ENCODE measurements at places on chromosomes 12 and 14.
A peak's percentile ranks its signal among the peaks of the same experiment; 100 is the strongest.

- DNase-seq: no peak
Measured at GRCh38 chr12:38328306-38328895, 11.8 kb downstream of the ALG10B start.

DNA sequence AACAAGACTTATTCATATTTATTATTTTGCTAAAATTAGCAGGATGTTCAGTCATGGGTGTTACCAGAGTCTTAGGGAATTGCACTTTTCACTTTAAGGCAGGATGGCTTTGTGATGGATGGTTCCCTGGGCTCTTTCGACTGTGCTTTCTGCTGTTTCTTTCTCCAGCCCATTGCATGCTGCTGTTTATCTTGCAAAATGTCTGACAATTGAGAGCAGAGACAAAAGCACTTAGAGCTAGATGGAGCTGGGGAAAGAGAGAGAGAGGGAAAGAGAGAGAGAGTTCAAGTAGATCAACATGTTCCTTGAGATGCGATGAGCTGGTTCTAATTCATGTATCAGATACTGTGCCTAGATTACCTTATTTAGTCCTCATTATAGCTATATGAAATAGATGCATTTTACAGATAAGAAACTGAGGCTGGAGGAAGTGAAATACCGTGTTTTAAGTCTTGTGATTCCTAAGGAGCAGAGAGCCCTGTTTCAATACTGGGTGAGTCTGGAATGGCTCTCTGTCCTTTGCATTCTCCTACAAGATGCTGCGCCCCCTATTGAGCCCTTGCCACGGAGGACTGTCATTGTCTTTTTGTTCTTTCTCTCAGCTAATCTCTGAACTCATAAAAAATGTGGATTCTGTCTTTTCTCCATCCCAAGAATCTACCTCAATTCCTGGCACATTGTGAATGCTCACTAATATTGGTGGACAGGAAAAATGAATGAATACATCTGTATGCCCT, 227.9 kb downstream of the ALG10B start:
- no peak for DNase-seq

- DNase-seq: no peak
Measured at GRCh38 chr12:47238669-47239114, 158.9 kb upstream of the AMIGO2 start.

- no peak for DNase-seq
Measured at GRCh38 chr14:58963873-58964597, 224.4 kb upstream of the DAAM1 start.

- no peak for DNase-seq
Measured at GRCh38 chr14:101788016-101788635, 26.6 kb downstream of the PPP2R5C start.

- no peak for DNase-seq
Measured at GRCh38 chr12:96294831-96295230, 100.7 kb downstream of the ELK3 start.

DNA sequence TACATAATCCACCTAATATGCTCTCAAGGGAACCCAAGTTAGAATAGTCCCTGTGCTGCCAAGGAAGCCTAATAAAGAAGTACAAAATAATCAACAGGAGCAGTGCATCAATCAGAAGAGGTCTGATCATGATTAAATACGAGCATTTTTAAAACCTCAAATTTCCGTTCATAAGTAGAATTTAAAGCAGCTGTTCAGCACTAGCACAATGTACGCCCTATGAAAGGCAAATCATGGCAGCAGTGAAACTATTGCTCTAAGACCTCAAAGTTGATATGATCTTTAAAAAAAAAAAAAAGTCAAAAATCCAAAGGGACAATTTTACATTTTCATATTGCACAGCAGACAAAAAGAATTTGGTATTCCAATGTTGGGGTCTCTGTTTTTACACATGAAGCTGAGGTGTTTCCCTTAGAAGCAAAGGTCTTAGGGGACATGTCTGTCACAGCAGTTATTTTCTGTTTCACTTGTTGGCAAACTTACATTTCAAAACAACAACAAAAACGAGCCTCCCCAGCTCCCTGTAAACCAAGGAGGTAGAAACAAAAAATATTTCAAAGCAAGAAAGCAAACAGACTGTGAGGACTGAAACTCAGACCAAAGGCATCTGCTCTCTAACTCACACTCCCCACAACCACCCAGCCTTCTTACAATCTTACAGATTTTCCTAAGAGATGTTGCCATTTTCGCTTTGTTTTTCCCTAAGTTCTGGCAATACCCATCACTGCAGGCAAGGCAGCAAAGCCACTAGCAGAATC, 28.2 kb downstream of the SOX5 start:
- DNase-seq: no peak

DNA sequence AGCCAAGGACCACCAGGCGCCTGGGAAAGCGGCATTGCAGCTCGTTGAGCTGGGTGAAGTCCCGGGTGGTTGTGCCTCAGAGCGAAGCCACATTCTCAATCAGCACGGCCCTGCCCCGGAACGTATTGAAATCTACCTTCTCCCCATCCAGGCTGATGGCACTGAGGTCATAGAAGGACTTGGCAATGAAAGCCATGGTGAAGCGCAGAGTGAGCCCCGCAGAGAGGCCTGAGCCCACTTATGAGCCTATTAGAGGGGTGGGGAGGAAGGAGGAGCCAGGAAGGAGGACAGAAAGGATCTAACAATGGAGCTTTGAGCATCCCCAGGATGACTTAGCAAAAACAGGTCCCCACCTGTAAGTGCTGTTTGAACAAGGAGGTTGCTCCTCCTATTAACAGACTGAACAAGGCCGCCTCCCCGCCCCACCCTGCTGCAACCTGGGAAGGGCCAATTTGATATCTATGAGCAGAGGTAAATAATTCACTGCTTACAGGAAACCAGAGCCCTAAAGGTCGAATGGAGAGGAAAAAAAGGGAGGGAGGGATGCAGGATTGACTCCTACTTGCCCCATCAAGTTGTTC, at the start of gene GPX2:
Gene GPX2 (minus strand): TSS at position 215 of the 581 bp plus-strand sequence. CDS start 19 bp downstream, at position 196.
- no peak for DNase-seq

- no peak for DNase-seq
Measured at GRCh38 chr14:95346820-95347219, 27.1 kb upstream of the CLMN start.

DNA sequence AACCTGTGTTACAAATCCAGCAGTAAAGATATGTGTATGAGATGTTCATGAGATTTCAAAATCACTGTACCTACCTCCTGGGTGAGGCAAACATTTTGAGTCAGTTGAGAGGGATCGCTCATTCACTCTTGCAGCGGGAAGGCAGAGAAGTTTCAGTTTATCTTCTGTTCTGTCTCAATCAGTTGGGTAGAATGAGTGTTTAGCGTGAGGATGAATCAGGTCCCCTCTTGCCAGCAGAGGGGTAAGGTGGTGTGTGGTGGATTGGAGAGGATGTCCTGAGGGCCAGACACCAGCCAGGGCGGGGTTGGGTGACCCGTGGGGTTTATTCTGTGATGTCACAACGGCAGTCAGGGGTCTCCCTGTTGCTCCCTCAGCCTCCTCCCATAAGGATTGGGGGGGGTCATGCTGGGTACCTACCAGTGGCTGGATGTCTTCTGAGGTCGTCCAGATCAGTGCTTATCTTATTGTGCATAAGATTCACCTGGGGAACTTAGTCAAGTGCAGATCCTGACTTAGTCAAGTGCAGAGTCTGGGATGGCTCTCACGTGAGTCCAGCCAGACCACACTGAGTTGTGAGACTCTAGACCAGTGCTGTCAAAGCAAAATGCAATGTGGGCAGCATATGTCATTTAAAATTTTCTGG, at the start of gene GSG1:
Gene GSG1 (minus strand): TSS at position 277 of the 643 bp plus-strand sequence. CDS start 155 bp downstream, at position 122.
- no peak for DNase-seq

- DNase-seq: peak; percentile 58
Measured at GRCh38 chr14:24605435-24606190, 3.9 kb downstream of the GZMH start.

- no peak for DNase-seq
Measured at GRCh38 chr12:125071456-125071855, 6.2 kb downstream of the AACS start.

- no peak for DNase-seq
Measured at GRCh38 chr14:84622357-84622756, 907.6 kb upstream of the FLRT2 start.

DNA sequence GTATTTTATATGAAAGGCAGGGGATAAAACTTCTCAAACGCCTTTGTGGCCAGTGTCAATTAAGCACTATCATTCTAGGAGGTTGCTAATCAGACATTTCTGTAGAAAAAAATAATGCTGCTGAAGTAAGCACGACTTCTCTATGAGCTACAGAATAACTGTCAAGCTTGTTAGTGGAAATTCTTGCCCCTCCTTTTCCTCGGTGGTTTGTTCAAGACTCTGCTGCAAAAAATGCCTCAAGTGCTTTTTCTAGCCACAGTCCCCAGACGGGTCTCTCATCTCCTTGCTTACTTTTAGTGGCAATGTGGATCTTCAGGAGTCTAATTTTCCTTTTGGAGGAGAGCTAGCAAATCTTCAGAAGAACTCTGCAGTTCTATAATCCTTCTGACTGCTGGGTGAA, 452.0 kb downstream of the FUT8 start:
- DNase-seq: no peak

- DNase-seq: no peak
Measured at GRCh38 chr14:102530828-102531478, 21.4 kb upstream of the ANKRD9 start.

DNA sequence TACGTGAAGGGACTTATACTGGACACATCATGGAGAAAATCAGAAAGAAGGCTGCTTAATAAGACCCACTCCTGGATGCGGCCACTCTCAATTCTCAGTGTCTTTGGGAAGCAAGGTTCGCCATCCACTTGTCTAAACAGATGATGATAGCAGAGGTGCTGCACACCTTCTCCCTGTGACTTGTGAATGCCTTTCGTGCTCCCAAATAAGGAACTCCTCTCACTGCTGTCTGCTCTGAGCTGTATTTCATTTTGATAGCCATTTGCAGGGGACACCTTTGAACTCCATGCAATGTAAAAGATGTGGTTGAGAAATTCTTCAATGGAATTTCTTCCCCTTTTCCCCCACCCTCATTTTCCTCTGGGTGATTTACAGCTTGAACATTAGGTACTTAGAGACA, 11.6 kb downstream of the RMST start:
- DNase-seq: no peak

DNA sequence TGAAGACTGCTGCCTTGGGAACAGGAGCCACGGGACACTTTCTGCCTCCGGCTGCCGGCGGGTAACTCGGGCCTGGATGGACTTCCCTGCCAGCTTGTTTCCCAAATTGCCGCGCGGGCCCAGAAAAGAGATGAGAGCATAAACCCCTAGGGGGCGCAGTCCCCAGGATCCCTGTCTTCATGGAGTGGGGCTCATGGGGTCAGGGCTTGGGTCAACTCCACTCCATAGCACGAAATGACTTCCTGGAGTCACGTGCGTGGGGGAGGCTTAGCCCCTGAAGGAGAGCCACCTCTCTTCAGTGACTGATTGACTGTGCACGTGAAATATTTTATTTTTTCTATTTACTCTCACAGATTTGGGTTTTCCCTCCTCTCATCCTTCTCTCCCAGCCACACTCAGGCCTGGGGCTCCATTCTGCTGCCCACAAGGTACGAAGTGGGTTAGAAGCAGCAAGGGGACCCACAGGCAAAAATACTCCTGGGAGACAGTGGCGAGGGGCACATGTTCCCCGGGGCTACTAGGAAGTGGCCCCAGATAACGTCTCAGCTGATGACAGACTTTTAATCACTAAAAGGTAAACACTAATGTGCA, 10.0 kb downstream of the PGF start:
- DNase-seq: no peak

GRCh38 chr12:42582050-42582449, 7.5 kb downstream of the PRICKLE1 start:
- DNase-seq: no peak

DNA sequence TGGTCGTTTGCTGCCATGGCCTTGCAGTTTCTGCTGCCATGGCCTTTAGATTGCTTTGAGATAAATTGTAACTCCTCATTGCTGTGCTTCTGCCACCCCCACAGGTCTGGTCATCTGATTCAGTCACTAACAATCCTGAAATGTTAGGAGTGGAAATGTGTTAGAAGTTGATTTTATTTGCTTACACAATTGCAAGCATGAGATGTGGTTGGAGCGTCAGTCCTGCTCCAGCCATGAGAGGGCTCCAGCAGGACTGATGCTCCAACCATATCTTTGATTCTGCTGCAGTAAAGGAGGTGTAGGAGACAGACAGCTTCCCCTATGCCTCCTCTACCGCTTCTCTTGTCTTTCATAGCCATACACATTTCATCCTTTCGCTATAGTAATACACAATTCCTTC, 226.8 kb upstream of the RGS6 start:
- no peak for DNase-seq

DNA sequence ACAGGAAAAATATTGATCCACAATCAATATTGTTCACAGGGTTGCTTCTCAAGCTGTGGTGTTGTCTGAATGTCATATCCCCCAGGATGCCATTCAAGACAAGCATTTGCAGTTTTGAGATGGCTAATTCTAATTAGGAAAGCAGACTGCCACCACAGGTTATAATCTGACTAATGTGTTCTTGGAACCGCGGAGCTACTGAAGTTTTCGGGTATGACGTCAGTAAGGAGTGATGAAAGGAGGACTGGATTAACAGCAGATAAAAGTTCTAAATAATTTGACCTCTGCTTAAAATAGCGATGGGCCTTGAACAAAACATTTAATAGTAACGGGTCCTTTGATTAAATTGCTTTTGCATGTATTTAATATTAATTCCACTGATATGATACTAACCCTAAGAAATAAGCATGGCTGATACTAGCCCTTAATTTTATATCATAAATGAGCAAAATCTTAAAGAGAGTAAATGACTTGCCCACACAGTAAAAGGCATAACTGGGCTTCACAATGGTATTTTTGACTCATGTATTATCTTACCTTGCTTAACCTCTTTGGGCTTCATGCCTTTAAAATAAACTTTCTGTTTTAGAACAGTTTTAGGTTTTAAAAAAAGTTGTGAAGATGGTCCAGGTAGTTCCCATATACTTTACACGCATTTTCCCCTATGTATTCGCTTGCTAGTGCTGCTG, 50.3 kb downstream of the TSHR start:
- no peak for DNase-seq

- no peak for DNase-seq
Measured at GRCh38 chr14:24172261-24172860, 481 bp downstream of the REC8 start.

DNA sequence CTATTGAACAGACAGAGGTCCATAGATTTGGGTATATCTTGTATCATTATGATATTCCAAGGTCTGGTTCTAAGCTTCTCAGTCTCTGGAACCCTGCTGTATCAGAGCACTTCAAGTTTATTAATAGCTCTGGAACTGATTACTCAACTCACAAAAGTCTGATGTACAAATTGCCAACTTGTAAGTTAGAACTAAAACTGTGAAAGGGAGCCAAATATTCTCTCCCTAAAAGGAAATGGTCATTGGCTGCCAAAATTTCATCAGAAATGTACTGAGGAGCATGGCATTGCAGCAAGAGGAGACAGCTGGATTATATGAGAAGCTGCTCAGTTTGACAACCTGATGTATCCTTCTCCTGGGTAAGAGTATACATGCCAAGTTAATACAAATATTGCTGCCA, 828.8 kb upstream of the SEL1L start:
- no peak for DNase-seq
